ENCODE measurements at places on chromosomes 13 and 19. TPM values are rescaled to one million over a fixed set of nuclear protein-coding genes. Genes with fewer than 3 reads are reported as not detected.

The ZNF329 gene
- total RNA-seq, result 7.3 TPM

The SYNE4 gene
- under 0.01 TPM for total RNA-seq

The ERICH6B gene
- total RNA-seq, result not detected

The KRTDAP gene
- total RNA-seq, result not detected

The GPC5 gene
- total RNA-seq, result 0.51 TPM

The ERFL gene
- not detected for total RNA-seq

The ACER1 gene
- not detected for total RNA-seq

The ATP12A gene
- not detected for total RNA-seq

The HOOK2 gene
- 6.2 TPM for total RNA-seq

The ZNF723 gene
- total RNA-seq, result not detected

The ZNF529 gene
- total RNA-seq, result 5.9 TPM

The SEMA6B gene
- 69.4 TPM for total RNA-seq

The FUT1 gene
- total RNA-seq, result 7.7 TPM

The ZNF99 gene
- total RNA-seq, result not detected

The EPSTI1 gene
- 2.3 TPM for total RNA-seq

The ITGBL1 gene
- 9.8 TPM for total RNA-seq

The FBN3 gene
- total RNA-seq, result not detected

The NANOS3 gene
- total RNA-seq, result not detected

The ALKBH7 gene
- total RNA-seq, result 20.5 TPM

The C19orf81 gene
- 0.89 TPM for total RNA-seq

The RYR1 gene
- not detected for total RNA-seq

The IZUMO4 gene
- total RNA-seq, result 0.77 TPM

The LCP1 gene
- total RNA-seq, result under 0.01 TPM

The CGB7 gene
- total RNA-seq, result not detected

The KL gene
- under 0.01 TPM for total RNA-seq
